ENCODE measurements at places on chromosomes 1 and 21.

DNA sequence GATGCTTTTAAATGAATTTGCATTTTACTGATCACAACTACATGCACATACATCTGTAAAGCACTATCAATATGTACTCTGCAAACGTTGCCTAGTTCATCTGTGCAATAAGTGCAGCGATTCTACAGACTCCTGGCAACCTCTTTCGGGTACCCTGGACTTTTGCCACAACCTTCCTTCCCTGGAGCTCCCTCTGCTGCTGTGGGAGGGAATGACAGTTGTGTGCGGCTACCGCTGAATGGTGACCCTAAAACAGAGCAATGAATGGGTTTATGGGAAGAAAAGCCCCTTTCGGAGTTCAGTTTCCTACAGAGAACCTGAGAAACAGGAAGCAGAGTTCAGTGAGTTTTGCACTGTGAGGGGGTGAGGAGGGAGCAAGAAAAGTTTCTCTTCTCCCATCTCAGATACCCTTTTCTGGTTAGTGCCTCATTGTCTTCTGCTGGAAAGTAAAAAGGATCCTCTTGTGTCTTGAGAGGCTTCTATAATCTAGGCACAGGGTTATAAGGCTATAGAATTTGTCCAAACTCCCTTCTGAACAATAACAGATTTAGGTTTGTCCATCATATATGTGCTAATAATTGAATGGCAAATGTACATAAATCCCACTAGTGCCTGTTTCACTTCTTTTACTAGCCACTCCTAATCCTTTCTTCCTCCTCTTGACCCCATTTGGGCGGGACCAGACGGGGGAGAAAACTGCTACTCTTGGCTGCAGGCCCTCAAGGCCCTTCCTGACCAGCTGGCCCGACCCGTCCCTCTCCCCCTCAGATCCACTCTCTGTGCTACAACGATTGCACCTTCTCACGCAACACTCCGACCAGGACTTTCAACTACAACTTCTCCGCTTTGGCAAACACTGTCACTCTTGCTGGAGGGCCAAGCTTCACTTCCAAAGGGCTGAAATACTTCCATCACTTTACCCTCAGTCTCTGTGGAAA lies 19.8 kb upstream of the SARS1 start:
- ATAC-seq: no peak

- ATAC-seq: no peak
Observed at GRCh38 chr1:31784356-31785019, 20.3 kb upstream of the ADGRB2 start.

GRCh38 chr1:159076438-159077119 lies at the start of gene AIM2:
AIM2 (minus strand) TSS chr1:159076766; CDS start chr1:159073499, 3,267 bp downstream.
- ATAC-seq: peak; percentile 62

DNA sequence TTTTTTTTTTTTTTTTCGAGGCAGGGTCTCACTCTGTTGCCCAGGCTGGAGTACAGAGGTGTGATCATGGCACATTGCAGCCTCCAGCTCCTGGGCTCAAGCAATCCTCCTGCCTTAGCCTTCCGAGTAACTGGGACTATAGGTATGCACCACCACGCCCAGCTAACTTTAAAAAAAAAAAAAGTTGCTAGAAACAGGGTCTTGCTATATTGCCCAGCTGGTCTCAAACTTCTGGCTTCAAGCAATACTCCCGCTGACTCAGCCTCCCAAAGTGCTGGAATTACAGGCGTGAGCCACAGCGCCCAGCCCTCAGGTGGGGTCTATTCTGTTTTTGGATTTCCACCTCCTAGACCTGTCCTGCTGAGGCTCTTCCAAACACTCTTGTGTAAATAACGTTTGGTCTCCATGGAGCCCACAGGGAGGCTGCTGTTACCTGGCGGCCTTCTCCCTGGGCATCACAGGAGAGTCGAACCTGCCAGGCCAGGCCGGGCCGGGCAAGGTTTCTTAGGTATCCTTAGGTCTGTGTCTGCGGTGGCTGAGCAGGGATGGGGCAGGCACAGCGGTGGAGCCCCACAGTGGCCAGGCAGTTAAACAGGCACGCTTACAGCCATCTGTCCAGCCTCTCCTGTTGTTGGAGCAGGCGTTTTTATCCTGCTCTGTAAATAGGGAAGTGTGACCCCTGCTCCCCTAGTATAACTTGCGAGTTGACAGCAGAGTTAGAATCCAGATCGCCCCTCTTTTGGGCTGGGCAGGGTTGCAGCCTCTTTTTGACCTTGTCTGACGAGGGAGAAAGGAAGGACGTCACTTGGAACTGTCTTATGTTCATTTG lies 18.8 kb downstream of the PLEKHM2 start:
- peak; percentile 69 for ATAC-seq

GRCh38 chr1:218454700-218455282 lies 109.7 kb downstream of the TGFB2 start:
- peak; percentile 67 for ATAC-seq

- no peak for ATAC-seq
Observed at GRCh38 chr21:43352154-43352537, 74.8 kb downstream of the SIK1 start.

DNA sequence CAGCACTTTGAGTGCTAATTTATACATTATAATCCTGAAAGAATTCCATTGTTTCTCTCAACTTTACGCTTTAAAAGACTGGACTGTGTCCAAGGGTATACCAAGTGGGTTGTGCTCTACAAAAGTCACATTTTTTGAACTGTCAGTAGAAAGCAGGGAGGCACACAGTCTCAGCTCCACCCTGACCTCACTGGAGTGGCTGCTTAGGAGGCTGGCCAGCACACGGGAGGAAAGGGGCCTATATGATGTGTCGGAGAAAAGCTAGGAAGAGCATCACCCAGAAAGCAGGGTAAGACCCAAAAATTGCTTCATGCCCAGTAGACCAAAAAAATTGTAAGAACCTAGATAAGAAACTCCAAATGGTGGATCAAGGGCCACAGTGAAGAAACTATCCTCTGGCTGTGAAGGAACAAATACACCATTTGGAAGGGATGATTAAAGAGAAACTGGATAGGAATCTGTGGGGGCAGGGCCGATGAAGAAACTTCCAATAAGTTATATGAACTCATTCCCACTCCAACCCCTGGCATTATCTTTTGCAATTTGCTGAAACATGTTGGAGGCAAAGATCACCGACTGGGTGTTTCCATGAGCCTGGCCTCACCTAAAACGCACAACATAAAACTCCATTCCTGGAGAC lies 1.9 kb downstream of the S100A10 start:
- no peak for ATAC-seq

- no peak for ATAC-seq
Observed at GRCh38 chr1:222631611-222632208, 13.8 kb downstream of the MIA3 start.

GRCh38 chr1:238242181-238242580 lies 351.5 kb upstream of the ZP4 start:
- ATAC-seq: no peak

DNA sequence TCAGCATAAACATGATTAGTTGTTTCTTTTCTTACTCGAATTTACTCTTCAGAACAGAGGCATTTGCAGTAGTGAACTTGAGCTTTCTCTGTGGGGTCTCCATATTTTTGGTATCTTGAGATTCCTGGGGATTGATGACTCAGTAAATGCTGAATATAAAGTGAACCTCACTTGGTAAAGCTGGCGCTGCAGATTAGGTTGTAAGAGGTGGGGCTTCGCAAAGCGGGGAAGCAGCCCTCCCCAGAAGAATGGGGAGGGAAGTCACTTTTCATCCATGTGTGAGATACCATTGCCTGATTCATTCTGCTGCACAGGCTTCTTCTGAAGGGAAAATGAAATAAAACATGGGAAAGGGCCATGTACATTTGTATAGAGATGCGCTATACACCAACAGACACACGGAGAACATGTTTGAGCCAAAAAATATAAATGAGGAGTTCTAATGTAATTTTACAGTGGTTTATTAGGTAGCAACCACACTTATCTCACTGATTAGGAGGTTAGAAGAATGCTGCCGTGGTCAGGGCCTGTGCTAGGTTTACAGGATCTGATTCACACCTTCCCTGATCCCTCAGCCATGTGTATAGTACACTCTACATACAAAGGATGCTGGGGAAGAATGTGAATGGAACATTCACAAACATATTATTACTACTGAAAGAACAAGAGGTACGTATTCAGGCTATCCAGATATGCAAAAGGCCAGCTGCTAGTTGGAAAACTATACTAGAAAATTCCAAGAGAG lies 63.5 kb downstream of the DNTTIP2 start:
- no peak for ATAC-seq

DNA sequence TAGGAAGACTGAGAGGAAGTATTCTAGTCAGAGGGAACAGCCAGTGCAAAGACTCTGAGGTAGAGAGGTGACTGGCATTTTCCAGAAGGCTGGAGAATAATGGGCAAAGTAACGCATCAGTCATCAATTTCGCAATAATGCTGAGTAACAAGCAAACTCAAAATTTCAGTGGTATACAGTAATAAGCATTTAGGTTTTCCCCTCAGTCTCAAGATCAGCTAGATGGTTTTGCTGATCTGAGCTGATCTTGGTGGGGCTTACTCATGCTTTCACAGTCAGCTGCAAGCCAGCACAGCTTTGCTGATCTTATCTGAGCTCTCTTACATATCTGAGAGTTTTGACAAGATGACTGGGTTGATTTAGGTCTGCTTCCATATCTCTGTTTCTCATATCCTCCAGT lies 108.7 kb downstream of the TSEN15 start:
- peak; percentile 37 for ATAC-seq

DNA sequence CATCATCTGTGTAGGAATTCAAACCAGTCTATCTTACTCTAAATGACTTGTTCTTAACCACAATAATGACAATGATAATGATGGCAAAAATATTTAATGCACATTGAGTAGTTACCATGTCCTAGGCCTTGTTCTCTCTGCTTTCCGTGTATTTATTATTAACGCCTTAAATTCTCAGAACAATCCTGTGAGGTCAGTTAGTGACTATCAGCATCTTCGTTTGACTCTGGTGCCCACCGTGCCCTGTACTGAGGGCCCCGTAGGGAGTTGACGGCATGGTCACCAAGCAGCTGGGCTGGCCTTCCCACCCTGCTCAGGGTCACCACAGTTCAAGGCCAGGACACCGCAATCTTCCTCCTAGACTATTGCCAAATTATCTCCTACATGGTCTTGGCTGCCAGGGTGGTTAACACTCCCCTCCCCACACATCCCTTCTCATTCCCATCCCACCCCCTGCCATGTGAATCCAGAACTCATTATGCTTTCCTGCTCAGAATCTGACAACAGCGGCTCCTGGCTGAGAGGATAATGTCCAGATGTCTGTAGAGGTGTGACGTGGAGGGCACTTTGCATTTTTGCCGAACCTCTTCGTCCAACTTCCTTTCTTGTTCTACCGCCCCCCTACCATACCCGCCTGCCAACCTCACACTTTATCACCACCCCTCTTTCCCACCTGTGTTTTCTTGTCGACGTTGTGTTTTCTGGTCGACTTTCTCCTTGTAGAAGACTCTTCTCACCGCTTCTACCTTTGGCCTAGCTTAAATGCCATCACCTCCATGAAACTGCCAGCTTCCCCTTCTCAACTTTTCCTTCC lies 33.4 kb downstream of the IGFN1 start:
- ATAC-seq: no peak

GRCh38 chr1:106325600-106325999 lies 730.9 kb upstream of the PRMT6 start:
- ATAC-seq: no peak

DNA sequence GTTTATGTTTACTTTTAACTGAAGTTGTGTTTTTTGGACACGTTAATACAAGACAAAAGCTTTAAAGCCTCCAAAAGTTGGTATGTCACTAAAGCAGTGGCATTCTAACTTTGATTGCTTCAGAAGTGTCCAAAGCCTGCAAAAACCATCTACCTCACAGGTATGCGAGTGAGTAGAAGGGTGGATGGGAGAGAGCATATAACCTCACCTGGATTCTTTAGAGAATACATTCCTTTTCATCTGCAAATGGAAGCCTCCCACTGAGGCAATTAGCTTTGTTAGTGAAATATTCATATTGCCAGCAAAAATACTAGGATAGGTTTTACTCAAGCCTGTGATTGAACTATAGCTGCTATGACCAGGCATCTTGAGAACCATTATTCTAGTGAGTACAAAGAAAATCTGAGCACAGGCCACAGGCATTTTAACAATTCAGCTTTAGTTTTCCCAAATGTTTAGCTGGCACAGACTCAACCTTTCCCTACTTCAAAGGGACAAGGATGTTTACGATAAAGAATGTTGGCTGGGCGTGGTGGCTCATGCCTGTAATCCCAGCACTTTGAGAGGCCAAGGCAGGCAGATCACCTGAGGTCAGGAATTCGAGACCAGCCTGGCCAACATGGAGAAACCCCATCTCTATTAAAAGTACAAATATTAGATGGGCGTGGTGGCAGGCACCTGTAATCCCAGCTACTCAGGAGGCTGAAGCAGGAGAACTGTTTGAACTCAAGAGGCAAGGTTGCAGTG lies 39.7 kb downstream of the MAP3K21 start:
- no peak for ATAC-seq

- ATAC-seq: peak; percentile 87
Observed at GRCh38 chr1:230066466-230067404, at the start of gene GALNT2. GALNT2 (plus strand) TSS chr1:230067238; CDS start chr1:230067281, 43 bp downstream.

GRCh38 chr21:42195378-42196031 lies 23.4 kb upstream of the ABCG1 start:
- no peak for ATAC-seq

DNA sequence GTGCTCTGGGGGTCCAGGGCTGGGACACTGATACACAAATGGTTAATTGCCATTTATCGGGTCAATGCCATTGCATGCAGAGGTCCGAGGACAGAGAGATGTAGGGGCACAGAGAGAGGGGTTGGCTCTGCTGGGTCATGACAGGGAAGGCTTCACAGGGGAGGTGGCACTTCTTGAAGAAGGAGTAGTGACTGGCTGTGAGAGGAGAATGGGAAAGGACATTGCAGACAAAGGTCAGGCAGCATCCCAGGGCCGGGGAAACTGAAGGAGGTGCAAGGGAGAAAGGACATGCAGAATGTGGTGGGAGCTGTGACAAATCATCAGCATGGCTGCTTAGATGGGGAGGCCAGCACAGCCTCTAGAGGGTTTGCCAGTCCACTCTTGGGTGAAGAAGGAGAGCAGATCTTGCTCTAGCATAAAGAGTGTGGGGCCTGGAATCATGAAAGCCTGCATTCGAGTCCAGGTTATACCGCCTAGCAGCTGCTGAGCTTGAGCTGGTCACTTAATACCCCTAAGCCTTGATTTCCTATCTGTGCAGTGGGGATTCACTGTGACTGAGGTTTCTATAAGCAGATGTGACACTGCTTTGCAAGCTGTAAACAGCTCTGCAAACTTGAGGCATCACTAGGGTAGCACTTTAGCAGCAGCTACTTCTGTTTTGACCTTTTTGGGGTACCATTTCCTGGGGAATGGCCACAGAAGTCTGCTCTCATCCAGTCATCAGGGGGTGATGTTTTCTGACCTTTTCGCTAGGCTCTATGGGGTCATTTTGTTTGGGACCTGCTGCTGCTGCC lies 59.2 kb upstream of the EPS8L3 start:
- ATAC-seq: no peak

DNA sequence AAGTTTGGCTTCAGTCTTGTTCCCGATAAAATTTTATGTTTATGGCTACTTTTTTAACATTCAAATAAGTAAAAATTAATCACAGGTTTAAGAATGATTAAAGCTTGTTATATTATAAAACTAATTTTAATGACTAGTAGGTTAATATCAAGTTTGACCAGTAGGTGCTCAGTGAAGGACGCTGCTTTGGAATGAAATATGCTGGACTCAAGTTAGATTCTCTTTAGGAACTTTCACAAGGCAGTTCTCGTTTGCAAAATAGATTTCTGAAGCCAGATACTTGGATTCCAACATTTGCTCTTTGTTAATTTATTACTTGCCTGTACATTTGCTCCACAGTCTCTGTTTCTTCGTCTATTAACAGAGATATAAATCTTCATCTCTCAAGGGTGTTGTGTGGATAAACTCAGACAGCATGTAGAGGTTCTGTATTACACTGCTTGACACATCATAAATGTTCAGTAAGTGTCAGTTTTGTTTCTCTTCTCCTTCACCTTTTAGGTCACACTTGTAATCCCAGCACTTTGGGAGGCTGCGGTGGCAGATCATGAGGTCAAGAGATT lies 432.8 kb upstream of the CHRM3 start:
- no peak for ATAC-seq
